Stimulated activated CD8-positive, alpha-beta memory T cell treated with anti-CD3 and anti-CD28 coated beads, Interleukin-15, amount 100 ng/mL, for 24 hours (primary cell): ENCODE measurements at places on chromosomes 2 and 18.

DNA sequence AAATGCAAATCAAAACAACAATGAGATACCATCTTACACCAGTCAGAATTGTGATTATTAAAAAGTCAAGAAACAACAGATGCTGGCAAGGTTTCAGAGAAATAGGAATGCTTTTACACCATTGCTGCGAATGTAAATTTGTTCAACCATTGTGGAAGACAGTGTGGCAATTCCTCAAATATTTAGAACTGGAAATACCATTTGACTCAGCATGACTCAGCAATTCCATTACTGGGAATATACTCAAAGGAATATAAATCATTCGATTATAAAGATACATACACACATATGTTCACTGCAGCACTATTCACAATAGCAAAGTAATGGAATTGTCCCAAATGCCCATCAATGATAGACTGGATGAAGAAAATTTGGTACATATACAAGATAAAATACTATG is 516.7 kb downstream of the ERBB4 start:
- DNase-seq: no peak

DNA sequence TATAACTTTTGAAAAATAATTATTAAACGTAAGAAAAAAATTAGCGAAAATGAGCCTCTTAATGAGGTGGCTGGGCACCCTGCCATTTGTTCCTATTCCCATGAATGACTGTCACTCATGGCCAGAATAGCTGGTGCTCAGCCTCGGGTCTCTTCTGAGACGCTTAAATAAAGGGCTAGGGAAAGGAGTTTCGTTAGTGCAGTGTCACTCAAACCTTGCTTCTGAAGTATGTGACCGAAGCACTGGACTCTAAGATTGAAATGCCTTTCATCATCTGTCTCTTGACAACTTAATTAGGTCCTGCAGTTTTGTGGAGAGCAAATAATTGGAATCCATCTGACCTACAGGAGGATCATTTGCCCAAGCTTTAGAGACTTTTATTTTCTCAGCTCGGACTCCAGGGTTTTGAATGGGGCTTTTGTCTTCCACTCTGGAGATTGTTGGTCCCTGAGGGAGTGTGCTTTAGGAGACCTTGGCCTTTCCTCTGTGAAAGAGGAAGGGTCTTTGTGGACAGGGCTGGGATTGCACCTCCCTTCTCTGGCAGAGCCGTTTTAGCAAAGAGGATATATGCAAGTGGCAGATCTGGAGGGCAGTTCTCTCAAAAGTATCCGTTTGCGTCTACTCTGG is 42.3 kb upstream of the FHOD3 start:
- DNase-seq: no peak

DNA sequence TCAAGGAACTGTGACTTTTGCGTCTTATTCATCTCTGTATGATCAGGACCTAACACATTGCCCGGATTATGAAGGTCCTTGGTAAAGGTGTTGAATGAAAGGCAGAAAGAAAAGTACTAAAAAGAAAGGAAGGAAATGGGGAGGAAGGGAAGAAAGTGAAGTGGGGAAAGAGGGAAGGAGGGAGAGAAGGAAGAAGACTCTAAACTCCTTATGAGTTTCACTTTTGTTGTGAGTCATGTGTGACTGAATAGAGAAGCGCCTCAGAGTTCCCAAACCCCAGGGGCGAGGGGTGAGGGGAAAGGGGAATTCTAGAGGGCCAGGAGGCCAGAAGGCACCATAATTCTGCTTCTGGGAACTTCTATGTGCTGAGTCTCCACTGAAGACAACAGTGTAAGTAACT is 30.9 kb upstream of the OSBPL6 start:
- DNase-seq: no peak

DNA sequence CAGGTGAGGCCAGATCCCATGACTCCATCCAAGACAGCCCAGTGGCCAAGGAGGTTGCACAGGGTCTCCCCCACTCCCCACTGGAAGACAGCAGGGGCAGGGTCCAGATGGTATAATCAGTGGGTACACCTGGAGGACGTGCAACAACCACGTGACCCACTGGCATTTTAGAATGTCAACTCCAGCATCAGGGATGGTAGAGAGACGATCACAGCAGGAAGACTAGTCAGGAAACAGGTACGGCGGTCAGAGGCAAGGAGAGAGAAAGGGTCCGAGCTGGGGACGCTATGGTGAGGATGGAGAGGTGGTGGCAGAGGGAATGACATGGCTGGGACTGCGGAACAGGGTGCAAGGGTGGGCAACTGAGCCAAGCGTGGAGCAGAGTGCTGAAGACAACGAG is 23.0 kb downstream of the SERTAD2 start:
- DNase-seq: no peak

- no peak for DNase-seq
These were observed 39.3 kb upstream of the CDH7 start for GRCh38 chr18:65711493-65711892.

DNA sequence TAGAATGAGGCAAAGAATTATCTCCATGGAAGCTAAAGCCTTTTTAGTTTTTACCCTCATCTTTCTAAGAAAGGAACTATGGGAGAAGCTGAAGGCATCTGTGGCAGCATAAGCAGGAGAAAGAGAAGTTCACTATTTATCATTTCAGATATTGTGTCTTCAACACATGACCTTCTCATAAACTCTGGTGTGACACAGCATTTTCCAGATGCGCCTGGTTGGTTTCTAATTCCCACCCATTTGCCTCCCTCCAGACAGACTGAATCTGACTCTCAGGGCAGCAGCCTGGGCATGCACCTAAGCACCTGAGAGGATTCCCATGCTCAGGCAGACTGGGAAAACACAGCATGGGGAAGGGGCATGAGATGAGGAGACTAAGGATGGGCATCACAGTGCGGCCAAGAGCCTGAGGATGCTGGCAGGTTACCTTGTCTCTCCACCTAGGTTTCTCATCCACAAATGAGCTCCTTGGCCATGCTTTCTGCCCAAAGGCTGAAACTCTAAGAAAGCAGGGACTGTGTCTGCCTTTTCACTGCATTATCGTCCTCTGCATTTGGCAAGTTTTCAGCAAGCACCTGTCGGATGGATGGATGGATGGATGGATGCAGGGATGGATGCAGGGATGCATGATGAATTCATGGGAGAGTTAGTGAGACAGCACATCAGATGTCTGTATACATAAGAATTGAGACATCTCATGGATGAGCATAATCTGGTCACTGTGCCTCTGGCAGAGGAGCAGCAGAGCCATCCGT is 28.8 kb upstream of the SULT1C4 start:
- no peak for DNase-seq

GRCh38 chr18:36808681-36809080 is 20.1 kb downstream of the TPGS2 start:
- no peak for DNase-seq

GRCh38 chr2:44526352-44526751 is 164.6 kb downstream of the CAMKMT start:
- DNase-seq: no peak

- no peak for DNase-seq
These were observed 26.0 kb upstream of the ARHGAP25 start for GRCh38 chr2:68708629-68709028.
